ENCODE measurements at places on chromosomes 1 and 21.
A peak's percentile ranks its signal among the peaks of the same experiment; 100 is the strongest.

- DNase-seq = no peak
These were observed 43.5 kb downstream of the DPYD start for GRCh38 chr1:97877307-97877706.

GRCh38 chr1:168170564-168171508 is 7.9 kb upstream of the TIPRL start:
- no peak for DNase-seq

DNA sequence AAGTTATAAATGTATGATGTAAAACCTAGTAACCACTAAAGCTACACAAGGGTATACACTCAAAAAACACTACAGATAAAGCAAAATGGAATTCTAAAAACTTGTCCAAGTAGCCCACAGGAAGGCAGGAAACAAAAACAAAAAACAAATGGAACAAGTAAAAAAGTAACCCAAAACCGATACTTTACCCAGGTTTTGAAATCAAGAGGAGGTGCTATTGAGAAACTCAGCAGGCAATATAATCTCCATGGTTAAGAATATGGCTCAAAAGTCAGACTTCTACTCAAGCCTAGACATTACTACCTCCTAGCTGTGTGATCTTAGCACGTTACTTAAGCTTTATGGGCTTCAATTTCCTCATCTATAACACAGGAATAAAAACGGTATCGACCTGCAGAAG is 13.3 kb downstream of the RBBP5 start:
- DNase-seq = no peak

GRCh38 chr1:151562661-151563060 is 22.6 kb downstream of the TUFT1 start:
- no peak for DNase-seq

GRCh38 chr1:176602388-176603004 is 139.5 kb downstream of the PAPPA2 start:
- no peak for DNase-seq

DNA sequence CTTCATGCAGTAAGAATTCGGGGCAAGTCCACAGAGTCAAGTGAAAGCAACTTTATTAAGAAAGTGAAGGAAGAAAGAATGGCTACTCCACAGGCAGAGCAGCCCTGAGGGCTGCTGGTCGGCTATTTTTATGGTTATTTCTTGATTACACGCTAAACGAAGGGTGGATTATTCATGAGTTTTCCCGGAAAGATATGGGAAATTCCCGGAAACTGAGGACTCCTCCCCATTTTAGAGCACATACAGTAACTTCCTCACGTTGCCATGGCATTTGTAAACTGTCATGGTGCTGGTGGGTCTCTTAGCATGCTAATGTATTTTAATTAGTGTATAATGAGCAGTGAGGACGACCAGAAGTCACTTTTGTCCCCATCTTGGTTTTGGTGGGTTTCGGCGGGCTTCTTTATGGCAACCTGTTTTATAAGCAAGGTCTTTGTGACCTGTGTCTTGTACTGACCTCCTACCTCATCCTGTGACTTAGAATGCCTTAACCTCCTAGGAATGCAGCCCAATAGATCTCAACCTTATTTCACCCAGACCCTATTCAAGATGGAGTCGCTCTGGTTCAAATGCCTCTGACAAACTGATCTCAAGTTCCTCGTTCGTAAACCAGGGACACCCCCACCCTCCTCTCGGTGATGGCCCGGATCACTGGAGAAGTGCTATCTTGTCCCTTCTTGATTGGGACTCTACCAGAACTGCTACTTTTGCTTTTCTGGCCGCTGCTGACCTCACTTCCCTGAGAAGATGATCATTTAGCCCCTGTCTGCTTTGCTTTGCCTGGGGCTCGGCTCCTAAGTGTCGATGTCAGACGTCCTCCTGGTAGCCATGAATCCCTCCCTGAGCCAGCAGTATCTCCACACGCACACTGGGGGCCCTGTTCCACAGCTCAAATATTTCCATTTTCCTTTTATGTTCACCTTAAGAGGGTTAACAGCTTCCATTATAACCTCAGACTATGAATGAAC is 48.8 kb downstream of the CLSTN1 start:
- peak; percentile 46 for DNase-seq

DNA sequence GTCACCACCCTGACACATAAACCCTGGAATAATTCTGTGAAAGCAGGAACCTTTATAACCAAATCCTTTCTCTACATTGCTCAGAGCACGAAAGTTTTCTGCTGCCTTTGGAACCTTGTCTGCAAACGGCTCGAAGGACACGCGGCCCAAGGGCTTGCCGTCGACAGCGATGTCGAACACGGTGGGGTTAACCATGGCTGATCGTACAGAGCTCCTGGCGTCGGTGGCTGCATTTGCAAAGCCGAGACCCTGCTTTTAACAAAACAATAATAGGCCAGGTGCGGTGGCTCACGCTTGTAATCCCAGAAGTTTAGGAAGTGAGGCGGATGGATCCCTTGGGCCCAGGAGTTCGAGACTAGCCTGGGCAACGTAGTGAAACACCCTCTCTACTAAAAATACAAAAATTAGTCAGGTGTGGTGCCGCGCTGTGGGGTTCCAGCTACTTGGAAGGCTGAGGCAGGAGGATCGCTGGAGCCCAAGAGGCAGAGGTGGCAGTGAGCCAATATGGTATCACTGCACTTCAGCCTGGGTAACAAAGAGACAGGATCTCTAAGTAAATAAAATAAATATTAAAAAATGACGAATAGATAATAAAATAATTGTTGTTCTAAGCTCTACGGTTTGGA is 2.2 kb upstream of the EIF2B3 start:
- no peak for DNase-seq

DNA sequence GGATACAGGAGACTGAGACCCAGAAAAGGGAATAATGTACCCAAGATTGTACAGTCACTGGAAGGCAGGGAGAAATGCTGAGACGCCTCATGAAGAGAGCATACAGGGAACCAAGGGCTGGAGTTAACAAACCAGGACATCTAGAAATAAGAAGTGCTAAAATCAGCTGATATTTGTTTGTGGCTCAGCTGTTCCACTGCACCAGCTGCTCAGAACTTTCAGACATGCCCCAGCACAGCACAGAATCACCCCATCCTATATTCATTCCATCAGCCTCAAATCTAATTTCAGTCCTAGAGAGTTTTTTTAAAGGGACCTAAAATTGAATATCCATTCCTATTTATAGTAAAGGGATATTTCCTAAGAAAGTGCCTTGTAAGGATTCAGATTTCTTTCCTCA is 60.2 kb downstream of the DAB1 start:
- DNase-seq = no peak

- no peak for DNase-seq
These were observed 87.4 kb downstream of the UBR4 start for GRCh38 chr1:19122668-19123067.

DNA sequence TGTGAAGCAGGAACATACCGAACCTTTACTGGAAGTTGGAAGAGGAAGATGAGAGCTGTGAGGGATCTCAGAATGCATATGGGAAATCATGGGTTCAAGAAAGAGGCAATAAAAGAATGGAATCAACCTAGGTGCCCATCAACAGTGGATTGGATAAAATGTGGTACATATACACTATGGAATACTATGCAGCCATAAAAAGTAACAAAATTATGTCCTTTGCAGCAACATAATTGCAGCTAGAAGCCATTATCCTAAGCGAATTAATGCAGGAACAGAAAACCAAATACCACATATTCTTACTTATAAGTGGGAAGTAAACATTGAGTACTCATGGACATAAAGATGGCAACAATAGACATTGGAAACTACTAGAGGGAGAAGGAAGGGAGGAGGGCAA is 40.4 kb downstream of the NIBAN1 start:
- no peak for DNase-seq

DNA sequence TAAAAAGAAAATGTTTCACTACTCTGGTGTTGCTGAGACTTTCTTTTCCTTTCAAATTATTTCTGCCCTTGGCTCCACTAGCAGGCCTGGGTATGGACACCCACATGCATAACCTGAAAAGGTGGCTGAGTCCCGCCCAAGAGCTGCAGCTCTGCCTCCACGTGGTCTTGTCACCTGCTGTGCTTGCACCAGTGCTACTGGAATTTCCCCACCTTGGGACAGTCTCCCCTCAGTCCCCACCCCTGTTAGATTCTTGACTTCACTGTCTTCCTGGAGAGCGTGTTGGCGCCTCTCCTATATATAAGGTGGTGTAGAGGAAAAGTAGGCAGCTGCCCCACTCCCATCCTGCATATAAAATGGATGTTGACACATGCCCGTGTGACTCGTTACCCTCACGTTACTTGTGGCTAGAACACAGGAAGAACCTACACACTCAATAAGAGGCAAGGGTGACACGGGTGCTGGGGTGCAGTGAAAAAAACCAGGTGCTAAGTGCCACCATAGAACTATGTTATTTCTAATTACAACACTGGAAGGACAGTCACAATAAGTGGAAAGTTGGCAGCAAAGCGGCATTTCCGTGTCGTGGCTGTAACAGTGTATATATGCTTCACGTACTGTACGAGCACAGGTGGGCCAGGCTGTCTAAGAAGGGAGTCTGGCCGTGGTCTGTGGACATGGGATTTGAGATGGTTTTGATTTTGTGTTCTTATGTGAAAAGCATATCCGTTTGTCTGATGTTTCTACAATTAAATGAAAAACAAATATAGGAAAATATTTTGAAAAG is 61.0 kb downstream of the POFUT2 start:
- DNase-seq = no peak

- no peak for DNase-seq
These were observed 36.6 kb downstream of the FOXO6 start for GRCh38 chr1:41397753-41398330.

- no peak for DNase-seq
These were observed 2.8 kb downstream of the PPIH start for GRCh38 chr1:42660907-42661500.

GRCh38 chr1:147539122-147539575 is 2.2 kb upstream of the BCL9 start:
- DNase-seq = peak; percentile 55

- peak; percentile 4 for DNase-seq
These were observed 28.7 kb downstream of the SYNJ1 start for GRCh38 chr21:32698971-32699693.

- no peak for DNase-seq
These were observed 618 bp downstream of the JAM2 start for GRCh38 chr21:25639551-25640201.
